ENCODE measurements at places on chromosomes 6 and 20.

DNA sequence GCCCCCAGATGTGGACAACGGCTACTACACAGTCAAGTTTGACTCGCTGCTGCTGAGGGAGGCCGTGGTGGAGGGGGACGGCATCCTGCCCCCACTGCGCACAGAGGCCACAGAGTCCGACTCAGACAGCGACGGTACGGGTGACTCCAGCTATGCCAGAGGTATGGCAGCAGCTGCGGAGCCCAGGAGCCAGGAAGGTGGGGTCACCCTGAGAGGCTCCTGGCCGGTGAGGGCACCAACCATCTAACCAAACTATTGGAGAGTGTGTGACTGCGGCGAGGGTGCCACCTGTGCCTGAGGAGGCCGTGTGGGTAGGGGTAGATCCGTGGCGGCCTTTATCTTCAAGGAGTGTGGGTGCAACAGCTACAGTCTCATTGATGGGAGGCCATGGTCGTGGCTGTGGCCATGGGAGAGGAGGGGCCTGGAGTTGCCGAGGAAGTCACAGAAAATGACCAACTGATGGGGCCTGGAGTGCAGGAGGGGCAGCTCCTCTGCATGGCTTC is 2.8 kb upstream of the LIME1 start:
- no peak for DNase-seq

- no peak for DNase-seq
Observed at GRCh38 chr6:133487174-133487573, 246.0 kb downstream of the EYA4 start.

- DNase-seq, result no peak
Observed at GRCh38 chr6:118641042-118641441, 10.3 kb downstream of the CEP85L start.

DNA sequence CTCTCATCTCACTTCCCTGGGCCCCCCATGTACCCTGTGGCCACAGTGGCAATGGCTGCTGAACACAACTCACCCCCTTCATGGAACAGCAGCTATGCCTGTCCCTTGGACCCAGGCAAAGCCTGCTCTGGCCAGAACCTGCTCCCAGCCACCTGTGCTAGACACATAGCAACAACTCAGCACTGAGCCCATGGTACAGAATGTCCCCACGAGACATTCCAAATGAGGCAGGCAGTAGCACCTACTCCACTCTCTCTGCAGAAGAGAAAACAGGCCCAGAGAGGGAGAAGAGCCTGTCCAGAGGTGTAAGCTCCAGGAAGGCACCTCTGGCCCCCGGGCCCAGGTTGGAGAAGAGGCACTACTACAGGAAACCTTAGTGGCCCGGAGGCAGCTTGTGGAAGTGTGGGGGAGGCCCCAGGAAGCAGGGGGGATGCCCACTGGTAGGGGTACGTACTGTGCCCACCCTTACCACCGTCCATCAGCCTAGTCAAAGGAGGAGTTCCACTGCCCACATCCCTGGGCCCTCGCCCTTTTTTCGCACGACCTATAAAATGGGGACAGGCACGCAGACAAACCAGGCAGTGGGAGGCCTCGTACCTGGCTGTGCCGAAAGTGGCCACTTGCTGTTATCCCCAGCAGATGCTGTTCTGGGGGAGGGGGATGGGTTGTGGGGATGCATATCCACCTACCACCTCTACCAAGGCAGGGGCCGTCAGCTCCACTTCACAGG is 97.2 kb downstream of the ASXL1 start:
- no peak for DNase-seq

DNA sequence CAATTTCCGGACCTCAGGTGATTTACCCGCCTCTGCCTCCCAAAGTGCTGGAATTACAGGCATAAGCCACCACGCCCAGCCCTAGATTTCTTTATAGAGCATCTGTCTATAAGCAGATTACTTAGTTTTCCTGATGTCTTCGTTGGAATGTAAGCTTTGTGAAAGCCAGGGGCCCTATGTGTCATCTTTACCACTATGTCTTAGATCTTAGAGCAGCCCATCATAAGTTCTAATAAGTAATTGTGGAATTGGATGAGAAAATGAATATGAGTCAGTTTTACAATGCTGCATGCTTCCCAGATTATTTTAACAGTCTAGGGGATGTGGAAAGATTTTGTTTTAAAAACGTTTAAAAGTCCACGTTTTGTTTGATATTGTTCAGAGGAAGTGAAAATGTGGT is 9.1 kb upstream of the ZBTB2 start:
- DNase-seq, result no peak

GRCh38 chr6:26367114-26367513 is 2.1 kb downstream of the BTN3A2 start:
- no peak for DNase-seq

DNA sequence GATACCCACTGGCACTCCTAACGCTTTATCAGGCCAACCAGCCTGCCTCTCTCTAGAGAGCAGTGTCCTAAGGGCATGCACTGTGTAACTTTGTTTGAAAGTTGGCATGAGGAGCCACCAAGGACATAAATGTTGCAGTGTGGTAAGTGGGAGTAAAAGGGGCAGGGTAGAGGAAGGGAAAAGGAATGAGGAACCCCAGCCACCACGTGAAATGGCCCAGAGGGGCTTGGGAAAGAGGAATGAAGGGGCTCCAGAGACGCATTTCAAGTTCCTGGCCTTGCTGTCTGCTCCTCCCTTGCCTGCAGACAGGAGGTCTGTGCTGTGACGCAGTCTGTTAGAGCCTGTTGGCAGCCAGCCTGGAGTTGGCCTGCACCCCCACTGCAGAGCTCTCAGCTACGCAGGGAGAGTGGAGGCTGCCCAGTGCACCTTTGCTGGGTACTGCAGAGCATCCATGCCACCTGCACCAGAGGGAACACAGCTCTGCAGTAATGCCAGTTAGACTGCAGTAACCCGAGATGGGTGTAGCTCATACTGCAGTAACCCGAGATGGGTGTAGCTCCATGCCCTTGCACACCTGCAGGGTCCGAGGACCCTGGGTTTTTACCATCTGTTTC is 86.8 kb upstream of the SNAP25 start:
- DNase-seq, result no peak

All from activated CD8-positive, alpha-beta memory T cell treated with anti-CD3 and anti-CD28 coated beads for 1 hour (primary cell).